ENCODE measurements at places on chromosomes 13 and 19. TPM values are rescaled to one million over a fixed set of nuclear protein-coding genes. Genes with fewer than 3 reads are reported as not detected.

DNA sequence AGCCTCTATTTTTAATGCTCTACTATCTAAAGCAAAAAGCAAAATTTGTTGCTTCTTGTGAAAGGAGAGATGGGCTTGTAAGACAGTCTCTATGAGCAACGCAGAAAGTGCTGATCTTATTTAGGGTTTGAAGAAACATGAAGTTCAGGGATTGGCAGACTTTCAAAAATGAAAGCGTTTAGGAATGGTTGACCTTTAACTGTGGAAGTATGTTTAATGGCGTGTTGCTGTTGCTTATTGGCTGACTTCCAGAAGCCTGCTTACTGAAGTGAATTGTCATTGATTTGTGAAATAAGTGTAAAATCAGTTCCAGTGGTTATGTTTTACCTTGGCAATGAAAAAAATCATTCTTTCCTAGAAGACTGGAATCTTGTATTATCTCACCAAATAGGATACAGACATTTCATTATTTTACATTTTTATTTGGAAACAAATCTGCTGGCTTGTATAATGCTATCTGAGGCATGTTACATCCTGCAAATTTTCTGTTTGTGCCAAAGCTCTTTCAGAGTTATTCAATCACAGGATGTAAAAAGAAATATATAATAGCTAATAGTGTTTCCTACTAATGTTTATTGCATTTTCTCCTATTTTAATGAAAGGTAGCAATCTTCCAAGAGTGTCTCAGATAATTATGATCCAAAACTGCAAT, 221.3 kb upstream of the SLITRK6 start:
- peak; percentile 62 for DNase-seq

Gene USP12
- 45.0 TPM for total RNA-seq

DNA sequence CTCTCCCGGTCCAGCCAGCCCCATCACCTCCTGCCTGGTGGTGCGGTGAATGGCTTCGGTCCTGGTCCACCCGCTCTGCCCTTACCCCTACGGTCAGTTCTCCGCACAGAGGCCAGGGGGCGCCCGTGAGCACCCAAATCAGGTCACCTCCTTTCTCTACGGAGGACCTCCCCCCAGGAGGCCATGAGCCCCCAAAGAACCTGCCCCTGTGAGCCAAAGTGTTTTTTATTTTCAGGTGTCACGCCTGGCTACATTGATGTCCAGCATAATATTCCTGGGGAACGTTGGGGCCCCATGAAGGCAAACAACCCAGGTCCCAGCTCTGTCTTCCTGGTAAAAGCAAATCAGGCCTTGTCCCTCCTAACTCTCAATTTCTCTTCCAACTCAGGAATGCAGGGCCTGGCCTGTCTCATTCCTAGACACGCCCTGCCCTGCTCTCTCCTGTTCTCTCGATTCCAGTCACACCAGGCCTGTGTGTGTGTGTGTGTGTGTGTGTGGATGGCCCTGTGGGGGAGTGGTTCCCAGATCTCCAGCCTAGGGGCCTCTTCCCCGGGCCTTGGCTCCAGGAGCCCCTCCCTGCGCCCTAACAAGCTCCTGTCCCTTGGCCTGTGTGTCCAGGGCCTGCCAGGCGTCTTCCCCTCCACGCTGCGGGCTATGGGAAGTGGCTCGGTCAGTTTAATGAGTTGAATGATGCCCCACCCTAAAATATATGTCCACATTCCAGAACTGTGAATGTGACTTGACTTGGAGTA, 9.7 kb upstream of the GIPC1 start:
- no peak for DNase-seq

Gene KIR2DL3
- total RNA-seq, result not detected

DNA sequence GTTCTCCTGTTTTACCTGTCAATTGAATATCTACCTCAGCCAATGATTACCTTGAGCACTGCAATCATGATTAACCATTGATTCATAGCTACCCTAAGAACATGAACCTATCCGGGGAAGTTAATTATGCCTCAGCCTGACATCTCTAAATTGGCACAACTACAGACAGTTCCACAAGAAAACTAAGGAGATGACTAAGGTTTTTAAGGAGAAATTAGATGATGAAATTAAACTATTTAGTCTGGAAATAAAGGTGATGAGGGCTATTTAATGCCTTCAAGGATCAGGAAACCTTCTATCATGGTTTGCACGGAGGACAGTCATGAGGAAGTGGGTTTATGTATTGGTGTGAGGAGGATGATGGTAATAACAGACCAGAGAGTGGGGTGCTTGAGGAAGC, 203.4 kb downstream of the COL4A1 start:
- DNase-seq, result no peak

Gene ICAM5
- total RNA-seq, result 0.53 TPM

Gene KLF5
- total RNA-seq, result 30.2 TPM

GRCh38 chr13:25400925-25401324, 29.2 kb downstream of the ATP8A2 start:
- DNase-seq, result no peak

Gene ABCA7
- total RNA-seq, result 1.9 TPM

- no peak for DNase-seq
Observed at GRCh38 chr13:33582121-33582520, 235.8 kb upstream of the RFC3 start.

DNA sequence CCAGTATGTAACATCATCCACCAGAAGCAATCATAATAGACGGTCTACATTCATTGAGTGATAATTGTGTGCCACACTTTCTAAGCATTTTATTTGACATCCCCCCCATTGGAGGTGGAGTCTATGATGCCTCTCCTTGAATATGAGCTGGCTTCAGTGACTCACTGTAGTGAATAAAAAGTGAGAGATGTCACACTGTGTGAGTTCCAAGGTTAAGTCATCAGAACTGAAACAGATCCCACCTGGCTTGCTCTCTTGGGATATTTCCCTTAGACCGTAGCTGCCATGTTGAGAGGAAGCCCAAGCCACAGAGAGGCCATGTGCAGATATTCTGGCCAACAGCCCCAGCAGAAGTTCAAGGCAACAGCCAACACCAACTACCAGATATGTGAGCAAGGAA, 12.6 kb downstream of the RTBDN start:
- DNase-seq, result no peak

Gene GRIN2D
- total RNA-seq, result 1.9 TPM

- DNase-seq, result no peak
Observed at GRCh38 chr13:99528547-99528946, 27.3 kb downstream of the TM9SF2 start.

- DNase-seq, result no peak
Observed at GRCh38 chr19:18457483-18458331, 19.8 kb upstream of the ISYNA1 start.

- no peak for DNase-seq
Observed at GRCh38 chr13:57925250-57925649, 293.7 kb downstream of the PCDH17 start.

GRCh38 chr19:869245-870177, 10.0 kb downstream of the CFD start:
- no peak for DNase-seq

- no peak for DNase-seq
Observed at GRCh38 chr19:46721269-46722003, 4.5 kb upstream of the PRKD2 start.

- no peak for DNase-seq
Observed at GRCh38 chr13:24683351-24683750, 3.1 kb downstream of the ATP12A start.

DNA sequence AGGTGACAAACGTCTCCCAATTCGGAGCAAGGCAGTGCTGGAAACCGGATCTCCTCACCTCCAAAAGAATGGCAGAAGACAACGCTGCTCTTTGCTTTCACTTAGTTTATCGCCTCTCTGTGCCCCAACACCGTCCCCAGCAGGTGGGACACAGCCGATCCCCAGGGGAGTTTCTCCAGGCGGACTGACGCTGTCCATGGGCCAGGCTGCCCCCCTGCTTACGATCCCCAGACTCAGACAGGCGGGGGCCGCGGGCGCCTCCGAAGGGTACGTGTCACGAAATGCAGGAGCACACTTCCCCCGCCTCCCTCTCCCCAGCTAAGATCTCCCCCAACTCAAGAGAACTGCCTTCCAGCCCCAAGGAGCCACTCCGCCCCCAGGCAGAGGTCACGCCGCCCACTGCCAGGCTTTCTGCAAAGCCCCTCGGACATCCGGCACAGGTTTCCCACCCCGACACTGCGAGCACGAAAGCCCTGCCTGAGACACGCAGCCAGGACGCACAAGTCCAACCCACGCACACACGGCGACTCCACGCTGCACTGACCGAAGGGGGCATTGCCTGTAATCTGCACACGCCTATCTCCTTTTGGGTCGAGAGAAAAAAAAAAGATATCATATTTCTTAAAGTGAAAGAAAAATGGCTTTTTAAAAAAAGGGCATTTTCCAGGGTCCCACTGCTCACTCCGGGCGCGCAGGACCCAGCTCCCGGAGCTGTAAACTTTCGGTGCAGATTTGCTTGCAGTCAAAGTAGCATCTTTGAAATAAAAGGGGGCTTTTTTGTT, 2.0 kb downstream of the SPRY2 start:
- peak; percentile 70 for DNase-seq

GRCh38 chr13:43725460-43725859, 61.3 kb downstream of the ENOX1 start:
- DNase-seq, result no peak

Gene MCEMP1
- 0.26 TPM for total RNA-seq

Gene ZNF208
- total RNA-seq, result 1.1 TPM

GRCh38 chr13:93079294-93079693, 147.3 kb upstream of the GPC6 start:
- no peak for DNase-seq

GRCh38 chr13:20185366-20186056, 7.2 kb downstream of the GJB2 start:
- DNase-seq, result no peak

DNA sequence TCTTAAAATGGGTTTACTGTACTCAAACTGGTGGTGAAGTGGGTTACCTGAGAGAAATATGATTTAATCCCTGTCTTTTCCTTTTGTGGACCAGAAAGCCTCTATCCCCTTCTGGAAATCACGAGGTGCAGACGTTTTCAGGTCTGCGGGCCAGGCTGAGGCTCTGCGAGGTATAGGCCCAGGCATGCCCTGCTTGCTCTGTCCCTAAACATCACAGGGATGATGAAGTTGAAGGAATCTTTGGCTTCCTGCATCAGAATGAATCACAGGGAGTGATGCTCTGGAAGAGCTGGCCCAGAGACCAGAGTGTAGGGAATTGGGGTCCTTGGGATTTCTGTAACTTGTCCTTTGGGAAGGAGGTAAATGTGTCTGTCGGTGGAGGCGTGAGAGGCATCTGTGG, 18.4 kb upstream of the CHST8 start:
- no peak for DNase-seq

DNA sequence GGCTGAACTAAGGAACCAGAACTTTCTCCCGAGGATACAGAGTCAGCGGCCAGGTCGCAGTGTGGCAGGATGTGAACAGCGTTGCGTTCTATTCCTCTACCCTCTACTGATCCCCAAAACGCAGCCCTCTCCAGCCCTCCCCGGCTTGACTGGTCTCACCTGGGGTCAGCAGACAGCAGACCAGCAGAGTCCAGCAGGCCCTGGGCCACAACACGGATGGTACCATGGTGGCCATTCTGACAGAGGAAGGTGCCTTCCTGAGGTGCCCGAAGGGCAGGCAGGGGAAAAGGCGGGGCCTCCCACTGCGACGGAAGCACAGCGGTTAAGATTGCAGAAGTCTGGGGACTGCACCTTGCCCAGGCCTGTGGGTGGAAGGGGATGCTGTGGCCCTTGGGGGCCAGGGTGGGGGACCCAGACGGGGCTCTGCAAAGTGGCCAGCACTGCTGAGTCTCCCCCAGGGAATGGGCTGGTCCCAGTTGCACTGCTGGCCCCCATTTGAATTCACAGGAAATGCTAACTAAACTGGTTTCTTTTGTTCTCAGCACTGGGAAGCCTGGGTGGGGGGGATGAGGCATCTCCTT, at the start of gene ICAM3:
Gene ICAM3, minus strand, starts transcription at position 245 of the 581 bp plus-strand sequence. Its CDS starts 10 bp downstream, at position 235.
- no peak for DNase-seq

- DNase-seq, result no peak
Observed at GRCh38 chr19:56071151-56071550, 49.9 kb downstream of the ZNF787 start.

DNA sequence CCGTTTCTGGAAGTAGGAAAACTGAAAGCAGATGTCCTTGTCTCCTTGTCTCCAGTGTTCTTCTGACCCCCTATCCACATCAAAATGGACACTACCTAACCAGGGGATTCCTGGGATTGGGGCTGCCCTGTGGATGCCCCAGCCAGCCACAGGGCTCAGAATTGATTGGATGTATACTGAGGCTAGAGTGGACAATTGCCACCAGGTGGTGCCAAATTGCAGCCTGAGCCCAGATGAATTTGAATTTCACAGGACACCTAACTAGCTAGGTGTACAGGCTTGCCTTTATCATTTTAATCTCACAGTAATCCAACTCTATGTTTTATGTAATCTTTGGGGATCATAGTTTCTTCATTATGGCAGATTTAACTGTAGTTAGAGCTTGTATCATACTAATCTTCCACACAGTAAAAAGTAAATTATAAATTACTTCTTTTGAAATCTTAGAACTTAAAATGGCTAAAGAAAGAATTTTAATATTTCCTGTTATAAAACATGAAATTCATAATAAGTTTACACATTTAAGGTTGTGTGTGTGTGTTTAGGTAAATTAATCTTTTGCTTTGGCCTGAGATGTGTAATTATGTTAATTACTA, 58.0 kb downstream of the PIBF1 start:
- no peak for DNase-seq

DNA sequence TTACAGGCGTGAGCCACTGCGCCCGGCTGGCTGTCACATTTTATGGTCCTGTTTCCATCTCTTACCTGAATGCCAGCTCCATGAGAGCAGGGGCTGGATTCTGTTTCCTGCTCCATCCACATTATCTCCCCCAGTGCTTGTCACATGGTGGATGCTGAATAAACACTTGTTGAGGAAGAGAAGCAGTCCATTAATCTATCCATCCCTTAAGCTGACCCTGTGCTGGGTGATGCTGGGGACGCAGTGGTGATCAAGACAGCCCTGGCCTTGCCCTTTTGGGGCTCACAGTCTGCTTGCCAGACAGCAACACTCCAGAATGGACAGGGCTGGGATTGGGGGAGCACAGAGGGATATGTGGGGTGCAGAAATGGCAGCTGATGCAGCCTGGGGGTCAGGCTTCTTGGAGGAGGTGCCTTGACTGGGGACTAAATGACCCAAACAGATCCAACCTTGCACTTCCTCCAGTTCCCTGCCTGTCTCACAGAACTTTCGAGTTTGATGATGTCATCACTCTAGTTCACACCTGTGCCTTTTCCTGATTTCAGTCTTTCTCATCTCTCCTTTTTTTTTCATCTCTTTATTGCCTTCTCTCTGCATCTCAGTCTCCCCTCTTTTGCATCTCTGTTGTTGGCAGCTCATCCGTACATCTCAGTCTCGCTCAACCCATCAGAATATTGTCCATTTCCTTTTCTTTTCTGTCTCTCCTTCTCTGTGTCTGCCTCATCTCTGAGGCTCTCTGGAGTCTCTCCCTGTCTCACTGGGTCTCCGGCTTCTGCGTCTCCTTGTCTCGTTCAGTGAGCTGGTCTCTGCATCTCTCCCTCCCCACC, 4.6 kb downstream of the IRF2BP1 start:
- DNase-seq, result no peak

DNA sequence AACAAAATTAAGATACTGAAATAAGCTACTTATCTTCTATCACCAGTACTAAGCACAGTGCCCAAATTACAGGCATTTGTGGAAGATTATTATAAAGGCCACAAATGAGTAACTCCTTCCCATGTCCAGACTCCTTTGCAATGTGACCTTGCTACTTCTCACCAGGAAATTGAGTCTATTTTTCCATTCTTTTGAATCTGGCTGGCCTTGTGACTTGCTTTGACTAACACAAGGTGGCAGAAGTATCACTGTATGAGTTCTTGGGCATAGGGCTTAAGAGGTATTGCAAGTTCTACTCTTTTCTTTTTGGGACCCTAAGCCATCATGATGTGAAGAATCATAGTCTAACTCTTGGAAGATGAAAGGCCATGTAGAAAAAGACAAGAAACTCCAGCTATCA, 49.9 kb downstream of the UGGT2 start:
- DNase-seq, result no peak
